ENCODE measurements at places on chromosomes 2 and 18. TPM values are rescaled to one million over a fixed set of nuclear protein-coding genes. Genes with fewer than 3 reads are reported as not detected.

GRCh38 chr2:97712693-97713295, 582 bp upstream of the ZAP70 start:
- no peak for DNase-seq

The IL18R1 gene
- total RNA-seq: not detected

The SLC4A3 gene
- total RNA-seq: 4.9 TPM

DNA sequence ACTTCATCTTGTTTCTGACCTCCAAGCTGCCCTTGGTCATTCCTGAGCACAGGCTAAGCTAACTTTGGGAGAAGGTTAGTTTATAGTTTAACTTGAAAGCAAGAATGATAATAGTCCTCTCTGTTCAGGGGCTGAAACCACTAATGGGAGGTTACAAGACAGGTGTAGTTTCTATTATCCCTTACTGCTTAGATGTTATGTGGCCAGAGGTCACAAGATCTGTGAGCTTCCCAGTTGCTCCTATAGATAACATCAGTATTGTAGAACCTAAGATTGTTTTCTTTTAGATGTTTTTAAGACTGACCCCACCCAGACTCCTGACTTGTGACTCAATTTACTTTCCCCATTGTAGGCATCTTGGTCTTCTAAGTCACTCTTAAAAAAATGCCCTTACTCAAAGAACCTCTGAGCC, 94.8 kb upstream of the LPIN2 start:
- no peak for DNase-seq

DNA sequence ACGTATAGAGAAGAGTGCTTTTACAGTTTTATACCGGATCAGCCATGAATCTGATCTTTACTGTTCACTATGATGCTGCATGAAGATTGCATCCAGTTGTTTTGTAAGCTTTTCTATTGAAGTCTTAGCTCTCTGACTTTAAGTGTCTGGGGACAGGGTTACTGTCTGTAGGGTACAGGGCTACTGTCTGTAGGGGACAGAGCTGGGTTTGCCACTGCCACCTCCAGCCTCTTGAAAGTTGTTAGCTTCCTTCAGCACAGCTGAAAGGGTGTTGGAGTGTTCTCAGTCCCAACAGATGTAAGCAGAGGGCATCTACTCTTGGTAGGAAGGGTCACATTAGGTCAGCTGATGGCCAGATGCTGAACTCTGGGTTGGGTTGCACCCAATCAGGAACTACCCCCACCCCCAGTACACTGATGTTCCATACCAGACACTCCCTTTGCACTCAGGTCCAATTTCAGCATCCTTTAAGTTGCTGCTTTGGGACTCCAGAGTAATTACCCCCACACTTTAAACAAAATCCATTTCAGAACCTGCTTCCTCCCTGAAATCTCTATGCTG, 58.0 kb downstream of the MYL12B start:
- DNase-seq: no peak

The ZNF513 gene
- total RNA-seq: 6.5 TPM

Measured in MG63 (cell line).